ENCODE measurements at places on chromosomes 2 and 18.

DNA sequence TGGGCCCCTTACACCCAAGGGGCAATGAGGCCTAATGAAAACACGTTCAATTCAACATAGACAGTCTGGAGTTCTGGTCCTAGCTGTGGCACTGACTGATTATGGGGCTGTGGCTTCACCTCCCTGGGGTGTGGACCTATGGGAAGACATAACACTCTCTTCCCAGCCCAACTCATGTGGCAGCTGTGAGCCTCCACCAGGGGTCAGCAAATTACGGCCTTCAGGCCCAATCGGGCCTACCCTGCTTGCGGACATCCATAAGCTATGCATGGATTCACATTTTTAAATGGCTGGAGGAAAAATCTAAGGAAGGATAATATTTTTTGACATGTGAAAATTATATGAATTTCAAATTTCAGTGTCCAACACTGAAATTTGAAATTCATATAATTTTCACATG, 101.3 kb downstream of the LOXHD1 start:
- DNase-seq = no peak

GRCh38 chr2:157509744-157510143, 65.9 kb upstream of the CYTIP start:
- no peak for DNase-seq

DNA sequence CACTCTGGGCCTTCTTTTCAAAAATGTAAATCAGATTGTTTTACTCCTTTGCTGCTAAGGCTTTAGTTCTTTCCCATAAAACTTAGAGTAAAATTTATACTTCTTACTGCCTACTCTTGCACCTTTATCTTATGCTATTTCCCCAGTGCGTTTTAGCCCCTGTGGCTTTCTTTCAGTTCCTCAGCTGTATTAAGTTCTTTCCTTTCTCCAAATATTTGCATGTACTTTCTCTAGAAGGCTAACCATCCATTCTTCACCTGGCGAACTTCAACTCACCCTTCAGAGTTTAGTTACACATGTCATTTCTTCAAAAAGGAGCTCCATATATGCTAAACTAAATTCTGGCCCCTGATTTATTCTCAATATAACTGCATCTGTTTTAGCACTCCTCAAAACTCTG, 160.7 kb downstream of the FSHR start:
- no peak for DNase-seq

DNA sequence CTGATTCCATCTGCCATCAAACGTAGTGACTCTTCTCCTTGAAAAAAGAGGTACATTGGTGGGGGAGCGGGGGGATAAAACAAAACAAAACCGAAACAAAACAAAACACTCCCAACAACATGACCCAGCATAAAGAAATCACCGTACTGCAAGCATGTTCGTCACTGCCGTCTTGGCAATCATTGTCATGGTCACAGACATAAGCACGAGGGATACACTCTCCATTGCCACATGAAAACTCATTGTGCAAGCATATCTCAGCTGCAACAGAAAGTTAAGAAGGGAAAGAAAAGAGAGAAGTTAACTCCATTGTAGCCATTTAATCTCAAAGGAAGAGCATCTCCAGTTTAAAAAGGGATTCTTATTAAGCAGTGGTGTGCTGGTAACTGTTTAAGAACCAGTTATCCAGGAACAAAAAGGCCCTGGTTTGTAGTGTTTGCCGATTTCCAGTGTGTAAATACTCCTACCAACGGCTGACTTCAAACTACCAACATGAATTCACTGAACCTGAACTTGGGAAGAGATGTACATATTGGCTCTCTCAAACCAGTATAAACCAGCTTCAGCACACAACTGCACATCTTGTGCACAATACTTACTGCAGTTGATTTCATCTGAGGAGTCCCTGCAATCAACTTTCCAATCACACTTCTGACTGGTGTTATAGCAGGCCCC, 68.2 kb downstream of the LRP2 start:
- no peak for DNase-seq

DNA sequence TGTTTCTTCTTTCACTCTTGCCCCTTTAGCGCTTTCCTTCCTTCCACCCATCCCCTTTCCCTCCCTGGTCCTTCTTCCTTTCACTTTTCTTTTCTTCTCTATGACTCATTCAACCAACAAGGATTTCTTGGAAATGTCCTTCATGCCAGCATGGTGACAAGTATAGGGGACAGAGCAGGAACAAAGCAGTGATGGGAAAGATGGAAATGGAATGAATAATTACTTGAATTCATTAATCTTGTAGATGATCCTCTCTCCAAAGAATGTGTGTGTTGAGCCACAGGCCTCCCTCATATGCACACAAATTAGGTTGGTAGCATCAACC, 1.5 kb downstream of the VAMP5 start:
- no peak for DNase-seq

DNA sequence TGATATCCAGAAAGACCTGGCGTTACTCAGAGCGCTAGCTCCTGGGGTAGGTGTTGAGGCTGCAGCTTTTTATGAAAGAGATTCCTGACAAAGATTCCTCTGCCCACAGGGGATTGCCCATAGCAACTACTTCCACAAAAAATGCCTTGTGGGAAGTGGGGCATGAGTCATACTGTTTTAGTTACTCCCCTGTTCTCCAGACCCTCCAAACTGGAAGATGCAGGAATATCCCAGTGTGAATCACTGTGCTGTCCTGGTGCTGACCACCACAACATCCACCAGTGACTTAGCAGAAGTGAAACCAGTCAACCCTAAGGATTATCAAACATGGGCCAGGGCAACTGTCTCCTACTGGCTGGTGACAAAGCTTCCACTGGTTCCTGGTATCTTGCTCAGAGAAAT, 61.8 kb downstream of the CDH2 start:
- DNase-seq = no peak

- DNase-seq = no peak
Observed at GRCh38 chr2:236775511-236775910, 205.9 kb downstream of the ACKR3 start.

- no peak for DNase-seq
Observed at GRCh38 chr2:79585701-79586433, 73.0 kb downstream of the CTNNA2 start.

- no peak for DNase-seq
Observed at GRCh38 chr2:54212456-54212855, 43.6 kb downstream of the TSPYL6 start.

DNA sequence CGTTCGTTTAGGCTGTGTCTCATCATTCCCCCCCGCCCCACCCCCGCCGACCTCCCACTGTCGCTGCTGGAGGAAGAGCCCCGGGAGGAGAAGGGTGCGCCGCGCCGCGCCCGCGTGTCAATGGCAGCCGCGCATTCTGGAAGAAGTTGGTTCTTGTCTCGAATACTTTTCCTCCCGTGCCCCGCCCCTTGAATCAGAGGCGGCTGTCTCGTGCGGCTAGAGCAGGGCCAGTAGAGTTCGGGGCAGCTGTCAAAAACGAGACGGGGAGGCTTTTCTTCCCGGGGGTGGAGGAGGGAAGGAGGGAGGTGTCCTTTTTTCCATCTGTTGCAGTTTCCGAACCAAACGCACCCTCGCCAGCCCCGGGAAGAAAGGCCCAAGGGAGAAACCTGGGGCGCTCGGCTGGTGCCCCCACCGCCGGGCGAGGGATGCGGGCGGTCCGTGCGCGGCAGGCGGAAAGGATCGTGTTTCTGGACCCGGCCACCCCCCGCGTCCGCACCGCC, 410 bp upstream of the TGIF1 start:
- peak; percentile 63 for DNase-seq

DNA sequence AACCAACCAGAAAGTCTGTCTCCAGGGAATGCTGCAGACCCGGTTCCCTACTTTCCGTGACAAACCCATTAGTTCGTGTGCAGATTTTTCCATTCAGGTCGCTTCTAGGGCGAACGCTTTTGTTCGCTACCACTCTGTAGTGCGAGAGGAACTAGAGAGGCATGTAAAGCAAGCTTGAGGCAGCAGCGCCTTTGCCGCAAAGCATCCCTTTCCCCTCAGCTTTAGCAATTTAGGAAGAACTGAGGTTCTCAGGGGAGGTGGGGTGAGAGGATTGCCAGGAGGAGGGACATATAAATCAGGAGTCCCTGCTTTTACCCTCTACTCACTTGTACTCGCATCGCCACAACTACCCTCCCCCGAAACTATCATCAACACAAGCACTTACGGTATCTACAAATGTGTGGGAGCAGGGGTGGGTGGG, 748 bp upstream of the ZNF804A start:
- DNase-seq = no peak

DNA sequence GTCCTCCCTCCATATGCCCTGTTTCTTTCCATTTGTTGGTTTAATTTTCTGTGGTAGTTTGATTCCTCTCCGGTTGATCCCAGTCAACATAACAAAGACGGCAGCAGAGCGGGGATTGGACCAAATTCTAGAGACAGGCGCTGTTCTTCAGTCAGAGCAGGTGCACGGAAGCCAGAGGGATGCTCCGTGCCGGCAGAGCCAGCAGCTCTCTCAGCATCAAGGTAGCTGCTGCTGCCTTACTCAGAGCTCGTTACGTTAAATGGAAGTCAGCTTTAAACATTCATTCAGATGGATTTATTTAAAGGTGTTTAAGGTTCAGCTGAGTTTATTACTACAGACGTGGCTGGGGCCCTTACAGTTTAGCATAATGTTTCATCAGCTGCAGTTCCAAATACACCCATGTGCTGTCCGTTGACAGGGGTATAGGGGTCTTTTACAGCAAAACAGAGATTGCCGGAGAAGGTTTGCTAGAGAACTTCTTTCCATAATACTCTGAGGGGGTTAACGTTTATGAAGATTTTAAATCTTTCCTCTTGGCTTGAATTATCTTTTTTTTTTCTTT, 497.2 kb upstream of the PIK3C3 start:
- DNase-seq = no peak

DNA sequence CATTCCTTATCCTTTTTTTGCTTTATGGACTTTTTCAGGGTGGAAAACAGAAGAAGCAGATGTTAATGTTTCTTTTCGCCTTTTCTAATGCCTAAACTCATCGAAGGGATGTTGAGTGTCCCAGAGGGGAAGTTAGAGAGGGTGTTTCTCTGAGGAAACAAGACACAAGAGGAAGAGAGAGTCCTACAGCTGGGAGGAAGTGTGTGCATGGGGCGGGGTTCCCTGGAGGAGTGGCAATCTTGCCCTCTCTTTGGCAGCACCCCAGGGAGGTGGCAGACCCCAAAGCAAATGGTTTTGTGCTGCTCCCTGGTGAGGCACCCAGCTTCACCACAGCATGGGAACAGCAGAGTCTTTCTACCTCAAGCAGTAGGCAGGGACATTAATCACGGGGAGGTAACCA, 377.6 kb downstream of the RND3 start:
- no peak for DNase-seq

GRCh38 chr2:23550553-23550952, 165.6 kb downstream of the KLHL29 start:
- DNase-seq = no peak

DNA sequence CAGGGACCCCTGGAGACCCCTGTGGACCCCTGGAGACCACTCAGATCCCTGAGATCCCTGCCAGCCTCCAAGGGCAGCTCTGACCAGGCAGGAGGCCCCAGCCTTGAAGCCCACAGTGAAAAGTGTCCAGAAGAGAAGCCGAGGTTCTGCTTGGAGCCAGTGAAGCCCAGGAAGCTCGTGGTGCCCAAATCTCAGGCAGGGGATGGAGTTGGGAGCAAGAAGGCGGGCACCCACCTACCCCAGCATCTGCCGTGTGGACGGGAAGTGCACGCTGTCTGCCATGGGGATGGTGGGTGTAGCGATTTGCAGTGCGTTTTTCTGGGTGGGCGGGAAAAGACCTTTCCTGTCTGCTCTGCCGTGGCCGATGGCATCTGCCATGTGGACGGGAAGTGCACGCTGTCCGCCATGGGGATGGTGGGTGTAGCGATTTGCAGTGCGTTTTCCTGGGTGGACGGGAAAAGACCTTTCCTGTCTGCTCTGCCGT, 120.6 kb upstream of the CTDP1 start:
- no peak for DNase-seq

DNA sequence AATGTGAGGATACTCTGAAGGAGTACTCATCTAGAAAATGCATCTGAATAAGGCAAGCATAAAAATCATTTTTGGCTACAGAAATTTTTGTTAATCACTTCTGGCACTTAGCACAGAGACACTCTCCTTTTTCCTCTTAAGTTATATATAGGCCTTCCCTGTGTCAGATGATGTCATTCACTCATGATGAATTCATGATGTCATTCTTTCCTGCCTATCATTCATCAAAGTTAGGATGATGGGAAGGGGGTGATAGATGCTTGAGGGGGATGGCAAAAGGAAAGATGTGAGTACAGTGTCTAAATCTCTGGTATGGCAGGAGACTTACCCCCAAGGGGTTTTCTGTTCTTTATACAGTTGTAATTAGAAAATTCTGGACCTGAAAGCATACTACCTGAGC, 42.0 kb downstream of the MAP3K20 start:
- no peak for DNase-seq

- no peak for DNase-seq
Observed at GRCh38 chr2:147450661-147451510, 393.9 kb upstream of the ACVR2A start.

GRCh38 chr2:234212534-234212933, 162.0 kb downstream of the SPP2 start:
- DNase-seq = no peak

GRCh38 chr18:22434973-22435608, 17.4 kb upstream of the CTAGE1 start:
- DNase-seq = no peak

GRCh38 chr18:45066210-45066609, 385.5 kb downstream of the SETBP1 start:
- no peak for DNase-seq

GRCh38 chr2:64727013-64727767, 73.5 kb upstream of the SERTAD2 start:
- DNase-seq = no peak

- DNase-seq = no peak
Observed at GRCh38 chr2:131050896-131051295, 42.4 kb downstream of the FAM168B start.

DNA sequence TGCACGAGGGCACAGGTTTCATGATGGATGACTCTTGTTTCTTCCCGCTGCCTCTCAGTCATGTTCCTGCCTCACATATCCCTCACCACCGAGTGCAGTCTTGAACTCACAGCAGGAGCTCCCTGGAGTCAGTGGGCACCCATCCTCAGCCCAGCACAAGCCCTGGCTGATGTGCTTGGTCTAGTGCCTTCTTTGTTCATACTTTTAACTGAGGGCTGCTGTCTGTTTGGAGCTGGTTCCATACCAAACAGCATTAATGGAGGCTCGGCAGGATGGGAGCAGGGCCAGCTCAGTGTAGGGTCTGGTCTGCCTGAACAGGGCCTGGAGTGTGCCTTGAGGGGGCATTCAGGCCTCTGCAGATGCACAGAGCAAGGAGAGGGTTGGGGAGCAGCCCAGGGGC, 54.5 kb upstream of the GLI2 start:
- DNase-seq = no peak

- no peak for DNase-seq
Observed at GRCh38 chr2:196066291-196067087, 2.1 kb downstream of the DNAH7 start.

- DNase-seq = no peak
Observed at GRCh38 chr18:61896757-61897156, 4.0 kb upstream of the RNF152 start.

DNA sequence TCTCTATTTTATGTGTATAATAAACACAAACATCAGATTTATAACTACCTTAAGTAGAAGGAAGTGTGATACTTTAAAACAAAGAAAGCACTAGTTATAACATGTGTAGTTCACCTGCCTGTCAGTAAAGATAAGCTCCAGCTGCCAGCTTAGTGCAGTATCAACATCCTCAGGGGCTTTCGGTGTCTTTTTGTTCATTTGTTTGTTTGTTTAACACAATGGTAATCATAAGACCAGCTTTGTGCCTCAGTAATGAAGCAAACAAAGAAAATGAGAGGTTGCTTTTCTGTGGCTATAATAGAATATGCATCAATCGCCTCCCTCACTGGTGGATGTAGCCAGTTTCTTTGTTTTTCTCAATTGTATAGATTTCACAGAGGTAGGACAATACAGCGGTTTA, 1499.0 kb upstream of the TMEFF2 start:
- no peak for DNase-seq

Data from activated CD8-positive, alpha-beta memory T cell treated with anti-CD3 and anti-CD28 coated beads for 1 hour (primary cell).